Kidney (tissue), 22 donors: ENCODE measurements at places on chromosomes 13 and 19.

GRCh38 chr19:13033244-13033643 is 38.0 kb downstream of the NFIX start:
- DNase-seq: no peak

GRCh38 chr19:30656520-30657100 is 284.4 kb downstream of the ZNF536 start:
- no peak for DNase-seq

DNA sequence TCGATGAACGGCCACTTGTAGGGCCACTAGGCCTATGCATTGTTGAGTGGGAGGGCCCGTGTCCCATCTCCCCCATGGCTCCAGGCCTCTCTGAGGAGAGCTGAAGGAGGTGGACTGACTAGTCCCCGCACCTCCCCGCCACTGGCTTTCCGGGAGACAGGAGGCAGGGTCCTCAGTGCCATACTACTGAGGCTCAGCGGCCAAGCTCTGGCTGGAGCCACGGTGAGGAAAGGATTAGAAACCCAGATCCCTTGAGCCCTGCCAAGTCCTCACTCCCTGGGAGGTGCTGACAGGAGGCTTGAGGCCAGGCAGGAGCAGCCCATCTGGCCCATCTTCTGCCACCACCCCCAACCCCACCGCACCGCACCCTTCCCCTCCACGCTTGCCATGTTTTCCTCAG is 29.0 kb downstream of the CCDC8 start:
- peak; percentile 53 for DNase-seq

DNA sequence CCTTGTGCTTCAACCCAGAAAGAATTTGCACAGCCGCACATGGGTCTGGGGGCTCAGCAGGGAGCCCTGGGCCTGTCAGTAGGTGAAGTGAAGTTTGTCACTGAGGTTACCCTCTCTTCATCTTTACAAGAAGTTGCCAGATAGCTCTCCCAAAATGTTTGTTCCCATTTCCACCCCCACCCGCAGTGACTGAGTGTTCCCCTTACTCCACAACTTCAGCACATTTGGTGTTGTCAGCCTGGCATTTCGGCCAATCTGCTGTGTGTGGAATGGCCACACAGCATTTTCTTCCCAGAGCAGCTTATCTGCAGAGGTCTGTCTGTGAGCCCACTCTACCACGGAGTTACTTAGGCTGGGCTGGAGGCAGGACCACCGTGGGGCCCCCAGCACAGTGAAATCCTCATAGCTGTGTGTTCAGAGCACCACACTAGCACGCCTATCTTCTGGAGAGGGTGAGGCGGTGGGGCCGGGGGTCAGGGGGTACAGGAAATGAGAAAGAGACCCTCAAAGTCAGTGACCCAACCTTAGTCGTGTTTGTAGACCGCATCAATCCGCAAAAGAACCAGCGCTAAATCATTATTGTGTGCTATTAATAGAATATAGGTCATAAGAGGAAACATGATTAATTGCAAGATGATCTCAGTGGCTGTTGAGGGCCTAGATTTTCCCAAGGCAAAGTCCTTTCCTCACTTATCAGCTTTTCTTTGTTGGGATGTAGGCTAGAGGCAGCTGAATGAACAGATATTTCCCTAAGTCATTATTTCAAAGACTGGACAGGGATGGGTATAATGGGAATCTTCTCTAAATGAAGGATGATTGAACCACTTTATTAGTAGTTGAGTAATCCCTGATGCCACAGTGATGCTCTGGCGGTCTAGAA is 116.0 kb downstream of the SIPA1L3 start:
- no peak for DNase-seq

DNA sequence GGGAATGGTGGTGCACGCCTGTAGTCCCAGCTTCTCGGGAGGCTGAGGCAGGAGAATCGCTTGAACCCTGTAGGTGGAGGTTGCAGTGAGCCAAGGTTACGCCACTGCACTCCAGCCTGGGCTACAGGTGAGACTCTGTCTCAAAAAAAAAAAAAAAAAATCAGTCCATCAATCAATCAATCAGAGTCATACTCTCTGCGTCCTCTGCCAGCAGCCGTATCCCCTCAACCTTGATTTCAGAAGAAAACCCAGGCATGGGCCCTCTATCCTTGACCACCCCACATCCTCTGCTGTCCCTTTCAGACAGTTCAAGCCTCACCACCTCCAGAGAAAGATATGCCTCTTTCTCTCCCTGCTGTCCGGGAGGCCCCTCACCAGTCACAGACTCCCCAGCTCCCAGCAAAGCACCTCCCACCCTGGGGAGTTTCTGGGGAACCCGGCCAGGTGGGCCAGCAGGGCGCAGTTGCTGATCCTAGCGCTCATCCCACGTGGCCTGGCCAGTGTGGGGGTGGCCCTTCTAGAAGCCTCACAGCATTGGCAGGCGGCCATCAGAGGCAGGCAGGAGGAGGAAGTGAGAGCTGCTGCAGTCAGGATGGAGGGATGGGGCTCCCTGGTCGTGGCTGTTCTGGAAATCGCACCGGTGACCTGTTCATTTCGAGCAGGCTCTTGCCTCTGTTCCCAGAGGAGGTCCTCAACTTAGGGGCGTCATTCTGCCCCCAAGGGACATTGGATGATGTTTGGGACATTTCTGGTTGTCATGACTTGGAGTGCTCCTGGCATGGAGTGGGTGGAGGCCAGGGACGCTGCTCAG is 10.2 kb upstream of the JSRP1 start:
- peak; percentile 84 for DNase-seq
